ENCODE measurements at places on chromosomes 16 and 17.

GRCh38 chr17:16988749-16989229 lies 16.9 kb upstream of the TNFRSF13B start:
- no peak for DNase-seq

GRCh38 chr17:67239597-67239996 lies 5.4 kb downstream of the HELZ start:
- DNase-seq, result no peak

DNA sequence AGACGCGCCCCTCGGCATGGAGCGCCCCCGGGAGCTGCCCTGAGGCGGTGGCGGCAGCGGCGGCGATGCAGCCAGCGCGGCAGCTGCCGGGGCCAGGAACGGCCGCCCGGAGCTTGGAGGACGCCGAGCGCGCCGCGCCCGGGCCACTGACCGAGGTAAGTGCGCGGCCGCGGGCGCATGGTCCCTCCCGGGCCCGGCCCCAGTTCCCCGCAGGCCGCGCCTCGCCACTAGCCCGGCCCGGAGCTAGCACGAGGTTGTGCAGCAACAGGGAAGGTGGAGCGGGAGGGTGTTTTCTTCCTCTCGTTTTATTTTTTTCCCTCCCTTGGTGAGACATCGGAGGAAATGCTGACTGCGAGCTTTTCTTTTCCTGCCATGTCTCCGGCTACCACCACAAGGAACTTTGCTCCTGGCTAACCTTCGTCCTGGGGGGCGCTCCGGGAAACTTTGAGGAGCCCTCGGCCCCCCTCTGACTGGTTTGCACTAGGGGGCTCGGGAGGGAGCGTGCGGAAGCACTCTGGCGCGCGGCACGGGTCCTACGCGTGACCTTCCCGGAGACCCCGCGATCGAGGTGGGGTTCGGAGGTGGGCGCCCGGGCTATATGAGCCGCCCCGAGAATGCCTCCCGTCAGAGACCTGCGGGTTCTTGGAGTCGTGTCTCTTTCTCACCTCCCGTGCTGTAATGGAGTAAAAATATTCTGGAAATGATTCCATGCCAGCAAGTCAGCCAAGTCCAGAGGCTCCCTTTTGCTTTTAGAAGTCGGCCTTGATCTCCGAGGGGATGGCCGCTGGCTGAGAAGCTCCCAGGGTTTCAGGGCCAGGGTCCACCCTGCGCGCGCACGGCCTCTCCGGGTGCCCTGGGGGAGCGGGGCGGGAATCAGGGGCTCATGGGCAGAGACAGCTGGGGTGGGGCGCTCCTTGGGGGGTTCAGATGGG lies 868 bp downstream of the KCNJ12 start:
- DNase-seq, result peak; percentile 77

- DNase-seq, result no peak
Observed at GRCh38 chr16:7382521-7382920, 49.9 kb downstream of the RBFOX1 start.

DNA sequence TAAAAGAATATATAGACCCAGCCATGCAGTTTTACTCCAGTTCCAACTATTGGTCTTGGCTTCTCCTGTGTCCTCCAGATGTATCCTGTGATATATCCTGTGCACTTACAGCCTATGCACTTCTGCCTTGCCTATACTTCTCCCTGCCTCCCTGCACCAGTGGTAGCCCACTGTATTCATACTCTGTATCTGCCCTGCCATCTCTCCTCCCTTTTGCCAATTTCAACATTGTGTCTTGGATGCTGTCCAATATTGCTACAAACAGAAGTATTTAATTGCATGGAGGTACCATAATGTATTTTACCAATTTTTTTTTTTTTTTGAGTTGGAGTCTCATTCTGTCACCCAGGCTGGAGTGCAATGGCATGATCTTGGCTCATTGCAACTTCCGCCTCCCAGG lies 242.7 kb downstream of the HAPSTR1 start:
- DNase-seq, result no peak

- no peak for DNase-seq
Observed at GRCh38 chr17:57675427-57676387, 69.4 kb downstream of the CCDC182 start.

DNA sequence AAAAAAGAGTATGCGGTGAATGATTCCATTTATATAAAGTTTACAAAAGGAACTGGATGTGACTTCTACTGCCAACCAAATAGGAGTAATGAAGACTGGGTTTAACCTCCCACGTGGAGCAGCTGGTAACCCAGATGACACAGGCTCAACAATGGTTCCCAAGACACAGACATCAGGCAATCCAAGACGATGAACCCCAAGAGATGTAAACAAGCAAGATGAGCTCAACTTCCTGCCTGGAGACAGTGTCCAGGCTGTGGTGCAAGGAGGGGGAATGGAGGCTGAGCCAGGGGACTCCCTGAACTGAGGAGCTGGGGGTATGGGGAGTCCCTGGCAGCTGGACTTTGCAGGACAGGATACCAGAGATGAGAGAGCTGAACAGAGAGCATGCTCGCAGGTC lies 104.7 kb downstream of the LITAF start:
- no peak for DNase-seq

DNA sequence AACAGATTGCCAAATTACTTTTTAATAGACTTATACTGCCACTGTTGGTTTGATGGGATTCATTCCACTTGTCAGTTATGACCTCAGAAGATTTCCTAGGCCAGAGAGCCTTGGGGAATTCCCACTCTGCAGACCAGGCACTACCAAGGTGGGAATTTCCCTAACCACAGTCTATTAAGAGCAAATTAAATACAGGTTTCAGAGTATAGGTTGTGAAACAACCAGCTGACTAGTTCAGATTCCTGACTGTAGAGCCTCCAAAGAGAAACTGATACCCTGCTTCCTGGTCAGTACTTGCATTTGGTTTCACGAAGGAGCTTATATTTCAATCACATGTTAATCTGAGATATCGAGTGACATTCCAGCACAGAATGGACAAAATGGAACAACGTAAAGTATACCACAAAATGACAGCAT lies 186.5 kb downstream of the STX8 start:
- no peak for DNase-seq

DNA sequence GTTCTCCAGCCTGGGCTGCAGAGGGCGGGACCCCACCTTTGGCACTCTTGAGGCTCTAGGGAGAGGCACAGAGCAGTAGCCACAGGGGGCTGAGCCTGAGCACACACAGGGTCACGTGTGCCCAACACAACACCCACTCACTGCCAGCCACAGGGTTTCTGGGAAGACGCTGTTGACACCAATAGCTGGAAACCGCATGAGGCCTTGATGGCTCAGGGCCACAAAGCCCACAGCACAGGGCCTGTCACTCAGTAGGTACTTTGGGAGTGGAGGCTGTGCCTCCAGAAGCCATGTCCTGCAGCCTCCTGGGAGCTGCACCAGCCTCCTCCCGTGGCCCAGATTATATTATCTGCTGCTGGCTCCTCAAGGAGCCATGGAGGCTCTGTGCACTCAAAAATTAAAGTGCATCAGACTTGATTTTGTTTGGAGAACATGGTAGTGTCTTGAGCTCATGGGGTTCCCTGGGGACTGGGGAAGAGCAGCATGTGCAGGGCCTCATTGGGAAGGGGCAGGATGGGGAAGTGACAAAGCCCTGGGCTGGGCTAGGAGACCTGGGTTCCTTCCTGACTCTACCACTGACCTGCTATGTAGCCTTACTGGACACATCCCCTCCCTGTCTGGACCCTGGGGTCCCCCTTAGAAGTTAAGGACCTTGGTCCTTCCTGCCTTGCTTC lies 12.5 kb upstream of the SREBF1 start:
- no peak for DNase-seq

GRCh38 chr17:64736804-64737492 lies 74.8 kb upstream of the SMURF2 start:
- no peak for DNase-seq

GRCh38 chr16:85686912-85687591 lies 1.7 kb downstream of the GINS2 start:
- no peak for DNase-seq

- no peak for DNase-seq
Observed at GRCh38 chr16:83021045-83021444, 394.3 kb downstream of the CDH13 start.

DNA sequence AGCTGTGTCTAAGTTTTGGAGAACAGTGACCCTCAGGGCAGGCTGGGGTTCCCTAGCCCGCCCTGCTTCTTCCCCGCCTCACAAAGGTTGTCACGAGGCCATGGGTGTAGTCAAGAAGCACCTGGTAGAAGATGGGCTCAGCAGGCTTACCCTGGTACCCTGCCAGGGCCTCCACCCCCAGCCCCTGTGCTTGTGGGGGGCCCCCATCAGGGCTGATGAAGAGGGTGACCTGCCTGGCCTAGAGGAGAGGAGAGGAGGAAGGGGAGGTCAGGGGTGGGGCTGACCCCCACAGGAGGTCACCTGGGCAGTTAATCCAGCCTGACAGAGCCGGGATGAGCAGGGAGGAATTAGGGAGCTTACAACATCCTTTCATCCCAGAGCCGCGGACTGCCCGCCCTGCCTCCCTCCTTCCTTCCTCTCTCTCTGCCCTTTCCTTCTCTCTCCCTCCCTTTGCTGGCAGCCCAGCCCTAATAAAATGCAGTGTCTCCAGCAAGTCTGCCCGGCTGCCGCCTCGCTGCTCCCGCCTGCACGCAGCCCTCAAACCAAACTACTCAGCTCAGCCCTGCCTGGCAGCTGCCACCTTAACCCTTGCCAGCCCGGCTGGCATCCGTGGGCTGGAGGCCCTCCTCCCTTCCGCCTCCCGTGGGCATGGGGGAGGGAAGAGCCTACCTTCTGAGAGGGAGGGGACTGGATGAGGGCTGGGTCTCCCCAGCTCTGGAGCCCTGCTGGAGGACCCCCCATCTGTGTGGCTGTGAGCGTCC lies 7.2 kb downstream of the DLX3 start:
- DNase-seq, result peak; percentile 57

GRCh38 chr16:1713331-1713730 lies 7.3 kb downstream of the MAPK8IP3 start:
- no peak for DNase-seq

GRCh38 chr17:921161-921560 lies 58.4 kb downstream of the NXN start:
- DNase-seq, result no peak

- DNase-seq, result no peak
Observed at GRCh38 chr16:88045820-88046303, 94.6 kb downstream of the BANP start.

DNA sequence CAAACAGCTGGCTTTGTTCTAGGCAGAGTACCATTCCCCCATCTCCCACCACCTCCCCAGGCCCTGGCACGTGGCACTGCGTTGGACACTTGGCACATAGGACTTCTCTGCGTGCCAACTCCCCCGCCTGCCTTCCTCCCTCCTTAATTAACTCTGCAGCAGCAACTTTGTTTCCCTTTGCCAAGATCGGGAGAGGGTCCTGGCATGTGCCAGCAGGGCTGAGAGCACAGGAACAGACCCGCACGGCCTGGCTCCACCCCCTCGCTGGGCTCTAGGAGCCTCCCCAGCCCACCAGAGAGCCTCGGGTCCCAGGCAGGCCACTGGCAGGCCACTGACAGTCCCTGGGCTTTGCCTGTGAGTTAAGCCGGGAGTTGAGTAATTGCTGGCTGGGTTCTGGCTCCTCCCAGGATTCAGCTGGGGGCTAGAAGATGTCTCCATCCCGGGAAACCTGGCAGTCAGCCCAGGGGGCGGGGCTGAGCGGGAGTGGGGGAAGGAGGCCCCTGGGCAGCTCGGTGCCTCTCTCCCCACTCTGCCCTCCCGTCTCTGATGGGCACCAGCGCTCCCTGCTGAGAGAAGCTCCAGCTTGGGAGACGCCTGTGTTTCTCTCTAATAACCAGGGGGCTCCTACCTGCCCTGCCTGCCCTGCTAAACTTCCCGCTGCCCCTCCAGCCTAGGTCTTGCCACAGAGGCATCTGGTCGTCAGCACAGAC lies 224.0 kb upstream of the TNRC6C start:
- DNase-seq, result peak; percentile 66

- no peak for DNase-seq
Observed at GRCh38 chr17:80742581-80743180, 198.0 kb downstream of the RPTOR start.

- DNase-seq, result no peak
Observed at GRCh38 chr16:85880861-85881260, 18.1 kb upstream of the IRF8 start.

DNA sequence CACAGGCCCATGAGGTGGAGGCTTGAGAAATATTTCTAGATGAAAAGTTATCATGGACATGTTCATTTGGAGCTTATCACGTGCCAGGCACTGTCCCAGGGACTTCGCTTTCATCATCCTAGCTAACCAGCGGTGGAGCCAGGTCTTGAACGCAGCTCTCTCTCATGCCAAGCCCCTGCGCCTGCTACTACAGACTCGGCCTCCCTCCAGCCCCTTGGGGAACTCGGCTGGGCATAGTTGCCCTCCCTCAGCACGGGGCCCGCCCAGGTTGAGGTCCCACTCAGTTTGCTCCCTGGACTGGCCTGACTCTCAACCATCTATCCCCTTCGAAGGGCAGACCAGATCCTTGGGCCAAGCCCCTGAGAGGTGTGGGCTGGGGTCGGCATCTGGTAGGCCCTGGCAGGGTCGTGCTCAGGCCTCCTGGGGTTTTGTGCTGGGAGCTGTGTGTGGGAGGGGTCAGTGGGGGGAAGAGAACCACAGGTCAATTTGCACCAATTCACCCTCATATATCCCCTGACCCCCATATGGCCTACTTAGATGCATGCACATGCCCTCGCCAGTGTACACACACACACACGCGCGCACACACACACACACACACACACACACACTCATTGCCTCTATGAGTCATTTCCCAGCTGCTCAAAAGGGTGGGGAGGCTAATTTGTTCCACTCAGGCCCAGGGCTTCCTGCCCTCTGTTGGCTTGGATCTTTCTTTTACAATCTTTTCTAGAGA lies 12.1 kb upstream of the SCN4A start:
- DNase-seq, result no peak

- DNase-seq, result no peak
Observed at GRCh38 chr17:32335687-32336086, 6.3 kb downstream of the C17orf75 start.

GRCh38 chr16:57632568-57632967 lies 4.1 kb downstream of the ADGRG1 start:
- no peak for DNase-seq

- no peak for DNase-seq
Observed at GRCh38 chr17:27361695-27362094, 67.8 kb downstream of the WSB1 start.

- no peak for DNase-seq
Observed at GRCh38 chr16:5382484-5382883, 284.9 kb upstream of the EEF2KMT start.

DNA sequence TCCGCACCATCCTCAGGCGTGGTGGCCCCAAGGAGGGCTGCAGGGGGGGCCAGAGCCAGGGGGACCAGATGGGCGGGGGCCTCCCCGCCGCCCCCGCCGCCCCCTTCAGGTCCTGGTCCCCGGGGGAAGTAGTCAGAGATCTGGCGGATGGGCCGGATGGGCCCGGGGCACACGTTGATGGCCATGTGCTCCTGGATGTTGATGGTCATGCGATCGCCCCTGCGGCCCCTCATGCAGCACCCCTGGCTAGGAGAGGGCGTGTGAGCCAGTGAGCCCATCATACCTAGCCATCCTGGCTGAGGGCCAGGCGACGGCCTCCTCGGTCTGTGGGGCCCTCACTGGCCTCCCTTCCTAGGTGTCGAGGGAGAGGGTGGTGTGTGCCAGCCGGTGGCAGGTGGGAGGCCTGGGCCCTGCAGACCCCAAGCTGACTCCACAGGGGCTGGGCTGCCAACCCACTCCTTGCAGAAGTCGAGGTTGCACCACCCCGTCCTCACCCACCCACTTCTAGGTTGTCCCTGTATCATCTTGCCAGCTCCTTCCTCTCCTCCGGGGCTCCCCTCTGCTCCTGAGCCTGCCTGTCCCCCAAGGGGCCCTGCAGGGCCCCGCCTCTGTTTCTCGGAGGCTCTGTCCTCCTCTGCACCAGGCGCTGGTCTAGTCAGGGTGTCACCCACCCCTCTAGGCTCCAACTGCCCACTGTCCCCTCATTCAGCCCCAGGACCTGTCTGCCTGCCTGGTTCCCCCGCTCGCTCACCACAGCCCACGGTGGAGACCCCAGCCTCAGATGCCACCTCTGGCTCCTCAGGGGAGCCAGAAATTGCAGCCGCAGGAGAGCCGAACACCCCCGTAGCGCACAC lies 610 bp downstream of the DOC2A start:
- DNase-seq, result no peak
